GM12878 (cell line): ENCODE measurements at places on chromosomes 16 and 17.
A peak's percentile ranks its signal among the peaks of the same experiment; 100 is the strongest.

DNA sequence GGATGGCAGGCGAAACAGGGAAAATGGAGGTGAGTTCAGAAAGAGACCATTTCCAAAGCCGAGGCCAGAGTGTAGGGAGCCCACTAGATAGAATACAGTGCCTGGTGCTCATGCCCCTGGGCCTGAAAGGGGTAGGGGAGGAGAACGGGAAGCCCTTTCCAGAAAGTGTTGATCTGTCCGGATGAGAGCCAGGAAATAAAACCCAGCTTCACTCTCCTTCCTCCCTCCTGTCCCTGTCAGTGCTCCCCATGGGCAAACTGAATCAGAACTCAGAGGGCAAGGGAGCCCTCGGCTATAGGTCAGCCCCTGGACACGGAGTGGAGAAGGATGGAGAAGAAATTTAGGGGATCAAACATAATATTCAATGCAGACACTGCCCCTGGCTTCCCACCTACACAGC, 57.7 kb upstream of the RPL38 start:
- no peak for DNase-seq

DNA sequence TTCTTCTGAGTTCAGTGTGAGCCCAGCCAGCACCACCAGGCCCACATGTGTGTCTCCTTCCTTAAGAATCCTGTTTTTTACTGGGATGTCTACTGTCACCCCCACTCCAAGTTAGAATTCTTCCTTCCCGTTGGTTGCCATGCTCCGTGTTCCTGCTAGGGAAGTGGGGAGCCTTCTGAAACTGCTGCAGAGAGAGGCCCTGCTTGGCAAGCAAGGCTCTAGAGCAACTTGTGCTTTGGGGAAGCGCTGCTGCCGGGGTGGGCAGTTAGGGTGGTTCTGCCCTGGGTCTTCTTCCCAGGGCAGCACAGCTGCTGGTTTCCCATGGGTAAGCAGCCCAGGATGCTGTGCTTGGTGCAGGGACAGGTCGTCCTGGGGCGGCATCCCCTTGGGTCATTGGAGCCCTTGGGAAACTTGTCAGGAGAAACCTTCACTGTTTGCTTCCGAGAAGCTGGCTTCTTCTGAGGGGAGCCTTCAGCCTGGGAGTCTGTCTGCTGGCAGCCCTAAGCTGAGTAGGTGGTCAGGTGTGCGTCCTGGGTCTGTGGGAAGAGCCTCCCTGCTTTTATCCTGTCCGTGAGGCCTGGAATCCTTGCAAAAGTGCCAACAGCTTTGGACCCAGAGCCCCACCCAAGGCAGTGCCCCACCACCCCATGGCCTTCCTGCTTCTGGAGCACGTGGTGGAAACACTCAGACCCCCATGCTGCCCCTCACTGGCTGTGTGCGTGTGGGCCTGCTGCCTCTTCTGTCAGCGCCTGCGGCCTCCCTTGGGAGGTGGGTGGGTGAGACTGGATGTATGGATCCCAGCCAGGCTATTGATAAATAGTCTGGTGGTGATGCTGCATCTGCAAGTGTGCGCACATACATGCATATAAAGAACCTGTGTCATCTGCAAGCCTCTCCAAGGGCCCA, 71.8 kb downstream of the PLD6 start:
- DNase-seq, result no peak

DNA sequence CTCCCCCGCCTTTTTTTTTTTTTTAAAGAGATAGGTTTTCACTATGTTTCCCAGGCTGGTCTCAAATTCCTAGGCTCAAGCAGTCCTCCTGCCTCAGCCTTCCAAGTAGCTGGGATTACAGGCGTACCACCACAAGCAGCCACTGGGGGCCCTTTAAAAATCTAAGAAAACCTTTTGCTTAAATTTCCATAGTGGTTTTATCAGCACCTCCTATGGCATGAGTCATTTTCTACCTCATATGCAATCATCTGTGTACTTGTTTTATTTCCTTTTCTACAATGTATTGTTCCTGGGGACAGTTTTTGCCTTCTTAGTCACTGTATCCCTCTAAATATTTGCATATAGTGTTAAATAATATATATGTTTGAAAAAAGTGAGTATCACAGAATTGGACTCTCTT, 29.2 kb downstream of the GNA13 start:
- DNase-seq, result peak; percentile 45

- no peak for DNase-seq
Measured at GRCh38 chr16:85002608-85003007, 8.7 kb downstream of the ZDHHC7 start.

- DNase-seq, result no peak
Measured at GRCh38 chr17:1482680-1483079, 9.8 kb downstream of the MYO1C start.

DNA sequence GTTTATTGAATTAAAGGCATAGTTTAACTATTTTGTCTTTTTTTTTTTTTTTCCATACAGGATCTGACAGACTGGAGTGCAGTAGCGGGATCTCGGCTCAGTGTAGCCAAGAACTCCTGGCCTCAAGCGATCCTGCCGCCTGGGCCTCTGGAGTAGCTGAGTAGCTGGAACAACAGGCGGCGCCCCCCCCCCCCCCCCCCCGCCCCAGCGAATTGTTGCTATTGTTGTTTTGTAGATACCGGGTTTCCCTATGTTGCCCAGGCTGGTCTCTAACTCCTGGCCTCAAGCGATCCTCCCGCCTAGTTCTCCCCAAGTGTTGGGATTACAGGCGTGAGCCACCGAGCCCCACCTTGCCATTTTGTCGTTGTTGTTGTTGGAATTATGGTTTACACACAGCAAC, 1.3 kb upstream of the CENPV start:
- no peak for DNase-seq

- DNase-seq, result no peak
Measured at GRCh38 chr16:12868169-12868568, 33.2 kb upstream of the SHISA9 start.

- no peak for DNase-seq
Measured at GRCh38 chr16:3589991-3590701, 12.9 kb upstream of the NLRC3 start.

- DNase-seq, result no peak
Measured at GRCh38 chr17:63024716-63025115, 58.7 kb downstream of the TANC2 start.

- DNase-seq, result no peak
Measured at GRCh38 chr17:17072546-17072945, 30.3 kb downstream of the MPRIP start.
